ENCODE measurements at places on chromosomes 2 and 18.

DNA sequence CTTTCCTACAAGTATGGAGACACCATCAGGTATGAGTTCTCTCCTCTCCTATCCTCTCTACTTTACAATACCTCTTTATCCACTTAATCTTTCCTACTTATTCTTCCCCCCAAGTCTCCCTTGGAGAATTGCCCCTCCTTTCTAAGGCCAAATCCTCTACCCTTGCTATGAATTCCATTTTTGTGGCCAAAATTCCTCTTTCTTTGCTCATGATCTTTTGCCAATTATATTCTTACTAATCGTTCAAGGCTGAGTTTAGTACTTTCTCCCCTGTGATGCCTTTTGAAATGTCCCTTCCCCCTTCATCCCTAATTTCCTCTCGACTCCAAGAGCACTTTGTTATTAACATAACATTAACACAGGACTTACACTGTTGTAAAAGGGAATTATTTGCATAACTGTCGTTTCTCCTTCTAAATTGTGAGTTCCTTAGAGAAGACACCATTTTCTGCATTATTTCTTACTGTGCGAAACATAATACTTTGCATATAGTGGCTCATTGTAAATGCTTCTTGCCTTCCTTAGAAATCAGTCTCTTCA, 133.4 kb downstream of the KCTD1 start:
- H3K4me3 ChIP-seq: no peak overlapping the region
- no peaks in the 10 kb centered on the region for H3K27me3 ChIP-seq
- DNase-seq: no peak
- no peaks in the 10 kb centered on the region for H3K36me3 ChIP-seq
- H3K4me1 ChIP-seq: no peaks in the 10 kb centered on the region

DNA sequence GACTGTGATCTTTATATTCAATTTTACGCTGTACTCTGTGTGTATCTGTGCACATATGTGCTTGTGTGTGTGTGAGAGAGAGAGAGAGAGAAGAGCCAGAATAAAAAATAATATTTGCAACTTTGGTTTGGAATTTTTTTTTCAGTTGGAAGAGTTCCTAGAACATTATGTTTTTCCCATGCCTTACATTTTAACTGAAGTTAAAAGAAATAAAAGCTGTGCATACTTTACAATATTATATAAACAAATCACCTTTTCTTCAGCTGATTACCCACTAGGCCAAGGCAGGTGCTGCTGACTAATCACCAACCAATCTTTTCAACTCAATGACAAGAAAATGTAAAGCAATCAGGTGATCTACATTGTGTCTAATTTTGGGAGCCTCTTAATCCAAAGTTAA, 366.3 kb downstream of the NYAP2 start:
- H3K4me1 ChIP-seq: no peaks in the 10 kb centered on the region
- H3K27ac ChIP-seq: no peak overlapping the region
- no peaks in the 10 kb centered on the region for H3K27me3 ChIP-seq
- no peaks in the 10 kb centered on the region for H3K36me3 ChIP-seq

GRCh38 chr2:97936199-97936598, 59.5 kb downstream of the TMEM131 start:
- H3K4me3 ChIP-seq: no peak overlapping the region
- H3K27ac ChIP-seq: no peak overlapping the region
- peak; percentile 32 for DNase-seq
- no peaks in the 10 kb centered on the region for H3K27me3 ChIP-seq
- no peaks in the 10 kb centered on the region for H3K36me3 ChIP-seq
- H3K4me1 ChIP-seq: no peaks in the 10 kb centered on the region

DNA sequence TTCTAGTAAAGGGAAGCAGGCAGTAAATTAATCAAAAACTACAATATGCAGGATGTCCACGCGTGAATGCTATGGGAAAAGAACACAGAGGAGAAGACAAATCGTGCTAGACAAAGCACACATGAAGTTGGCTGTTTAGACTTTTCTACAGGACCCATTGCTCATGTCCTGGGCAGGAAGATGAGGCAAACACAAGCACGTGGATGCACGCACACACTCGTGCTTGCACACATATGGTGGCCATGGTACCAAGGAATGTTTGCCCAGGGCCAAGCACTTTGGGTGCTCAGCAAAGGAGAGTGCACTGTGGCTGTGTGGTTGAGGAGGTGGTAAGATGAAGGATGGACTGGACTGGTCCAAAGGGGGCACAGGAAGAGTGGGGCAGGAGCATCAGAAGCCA, 80.2 kb upstream of the MCFD2 start:
- no peak overlapping the region for H3K4me3 ChIP-seq
- no peaks in the 10 kb centered on the region for H3K27me3 ChIP-seq
- peaks cover 4% of the 10 kb centered on the region for H3K36me3 ChIP-seq
- no peak for DNase-seq
- H3K27ac ChIP-seq: no peak overlapping the region

DNA sequence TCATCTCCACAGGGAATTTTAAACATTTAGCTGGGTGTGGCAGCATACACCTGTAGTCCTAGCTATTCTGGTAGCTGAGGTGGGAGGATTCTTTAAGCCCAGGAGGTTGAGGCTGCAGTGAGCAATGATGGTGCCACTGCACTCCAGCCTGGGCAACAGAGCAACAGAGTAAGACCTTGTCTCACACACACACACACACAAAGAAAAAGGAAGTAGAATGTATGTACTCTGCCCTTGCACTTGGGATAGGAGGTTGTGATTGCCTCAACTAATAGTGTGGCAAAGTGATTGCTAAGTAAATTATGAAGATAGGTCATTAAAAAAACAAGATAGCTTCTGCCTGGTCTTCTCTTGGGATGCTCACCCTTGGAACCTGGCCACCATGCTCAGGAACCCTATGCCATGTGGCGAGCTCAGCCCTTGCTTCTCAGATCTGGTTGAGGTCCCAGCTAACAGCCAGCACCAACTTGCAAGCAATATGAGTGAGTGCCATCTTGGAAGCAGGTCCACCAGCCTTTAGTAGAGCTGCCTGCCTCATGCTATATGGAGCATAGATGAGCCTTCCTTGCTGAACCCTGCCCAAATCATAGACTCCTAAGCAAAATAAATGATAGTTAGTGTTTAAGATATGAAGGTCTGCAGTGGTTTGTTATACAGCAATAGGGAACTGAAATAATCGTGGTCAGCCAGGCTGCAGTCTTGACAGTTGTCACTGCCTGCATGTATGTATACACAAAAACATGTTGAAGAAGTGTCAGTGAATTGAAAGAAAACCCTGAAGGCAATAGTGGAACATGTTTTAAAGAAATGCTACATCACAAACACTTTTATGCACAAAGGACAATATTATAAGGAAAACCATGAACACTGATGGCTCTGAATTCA, 30.1 kb upstream of the PNO1 start:
- no peak for DNase-seq
- no peaks in the 10 kb centered on the region for H3K4me1 ChIP-seq
- no peak overlapping the region for H3K4me3 ChIP-seq
- no peaks in the 10 kb centered on the region for H3K27me3 ChIP-seq
- H3K27ac ChIP-seq: no peak overlapping the region

DNA sequence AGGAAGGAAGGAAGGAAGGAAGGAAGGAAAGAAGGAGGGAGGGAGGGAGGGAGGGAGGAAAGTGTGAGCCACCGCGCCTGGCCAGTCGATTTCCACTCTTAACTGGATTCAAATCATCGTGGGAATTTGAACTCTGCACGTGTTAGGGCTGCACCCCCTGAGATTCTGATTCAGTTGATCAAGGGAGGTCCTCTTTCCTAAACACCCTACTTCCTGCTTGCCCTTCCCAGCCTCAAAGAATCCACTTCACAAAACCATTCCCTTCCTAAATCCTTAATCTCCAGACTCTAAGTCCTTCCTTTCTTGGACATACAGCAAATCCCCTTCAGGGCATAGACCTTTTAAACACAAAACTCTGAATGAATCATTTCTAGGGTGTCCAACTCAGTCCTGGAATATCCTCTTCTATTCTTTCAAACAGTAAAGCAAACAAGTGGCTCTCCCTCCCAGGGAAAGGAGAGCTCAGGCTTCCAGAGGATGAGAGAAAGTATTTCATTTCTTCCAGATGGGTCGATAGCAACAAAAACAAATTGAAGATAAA, 68.2 kb upstream of the MBOAT2 start:
- H3K4me3 ChIP-seq: no peak overlapping the region
- DNase-seq: no peak
- no peaks in the 10 kb centered on the region for H3K27me3 ChIP-seq
- H3K27ac ChIP-seq: no peak overlapping the region

Data from colonic mucosa (tissue), 4 donors.